ENCODE measurements at places on chromosomes 3 and 15.

- no peak for DNase-seq
Observed at GRCh38 chr3:1380926-1381646, 288.3 kb downstream of the CNTN6 start.

GRCh38 chr15:70060993-70061305 is 36.8 kb downstream of the TLE3 start:
- DNase-seq, result no peak

DNA sequence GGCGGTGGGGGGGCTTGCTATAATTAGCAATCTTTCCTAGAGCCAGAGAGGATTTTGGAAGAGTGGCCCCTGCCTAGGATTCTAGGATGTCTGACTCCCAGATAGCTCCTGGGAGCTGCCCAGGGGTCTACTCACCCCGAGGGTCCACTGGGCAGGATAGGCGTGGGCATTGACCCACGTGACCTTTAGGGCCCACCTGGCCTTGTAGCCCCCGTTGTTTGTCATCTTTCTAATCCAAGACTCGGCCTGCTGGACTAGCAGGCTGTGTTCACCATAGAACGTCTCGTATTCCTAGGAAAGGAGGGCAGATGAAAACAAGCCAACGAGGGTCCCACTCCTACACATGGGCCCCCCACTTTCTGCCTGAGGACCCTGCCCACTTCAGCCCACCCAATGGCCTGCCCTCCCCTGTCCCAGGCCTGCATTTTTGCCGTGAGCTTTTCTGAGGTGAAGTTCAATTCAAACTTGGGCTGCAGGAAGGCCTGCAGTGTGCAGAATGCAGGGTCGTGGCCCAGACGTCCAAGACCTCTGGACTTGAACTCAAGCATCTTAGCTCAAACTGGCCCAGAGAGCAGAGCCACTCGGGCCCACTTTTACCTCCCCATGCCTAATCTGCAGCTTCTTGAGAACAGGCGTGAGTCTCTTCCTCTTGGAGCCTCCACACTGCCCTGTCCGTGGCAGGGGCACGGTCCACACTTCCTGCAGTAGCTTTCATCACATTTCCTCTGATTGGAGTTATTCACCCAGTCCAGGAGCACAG is 41.5 kb downstream of the MUC4 start:
- no peak for DNase-seq

GRCh38 chr3:106570426-106570825 is 701.6 kb upstream of the CBLB start:
- no peak for DNase-seq

DNA sequence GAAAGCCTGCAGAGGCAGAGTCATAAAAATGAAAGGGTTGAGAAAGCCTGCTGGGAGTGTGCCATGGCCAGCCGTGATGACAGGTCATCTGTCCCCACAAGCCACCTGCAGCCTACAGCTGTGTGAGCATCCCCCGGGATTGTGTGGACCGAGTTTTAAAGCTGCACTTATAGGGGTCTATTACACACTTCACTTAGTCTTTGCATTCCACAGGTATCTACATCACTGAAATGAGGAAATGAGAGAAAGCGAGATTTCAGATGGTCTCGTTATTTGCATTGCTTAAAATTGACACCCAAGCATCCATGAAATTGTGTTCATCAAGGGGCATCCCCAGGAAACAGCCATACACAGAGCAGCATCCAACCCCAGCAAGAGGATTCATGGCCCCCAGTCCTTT is 137.6 kb upstream of the TRIM42 start:
- DNase-seq, result no peak

GRCh38 chr15:65470866-65471265 is 46.6 kb downstream of the DPP8 start:
- DNase-seq, result peak; percentile 16

- peak; percentile 93 for DNase-seq
Observed at GRCh38 chr3:38834110-38834509, 18.1 kb upstream of the SCN10A start.

- DNase-seq, result peak; percentile 42
Observed at GRCh38 chr15:48710952-48711495, 65.5 kb upstream of the FBN1 start.

DNA sequence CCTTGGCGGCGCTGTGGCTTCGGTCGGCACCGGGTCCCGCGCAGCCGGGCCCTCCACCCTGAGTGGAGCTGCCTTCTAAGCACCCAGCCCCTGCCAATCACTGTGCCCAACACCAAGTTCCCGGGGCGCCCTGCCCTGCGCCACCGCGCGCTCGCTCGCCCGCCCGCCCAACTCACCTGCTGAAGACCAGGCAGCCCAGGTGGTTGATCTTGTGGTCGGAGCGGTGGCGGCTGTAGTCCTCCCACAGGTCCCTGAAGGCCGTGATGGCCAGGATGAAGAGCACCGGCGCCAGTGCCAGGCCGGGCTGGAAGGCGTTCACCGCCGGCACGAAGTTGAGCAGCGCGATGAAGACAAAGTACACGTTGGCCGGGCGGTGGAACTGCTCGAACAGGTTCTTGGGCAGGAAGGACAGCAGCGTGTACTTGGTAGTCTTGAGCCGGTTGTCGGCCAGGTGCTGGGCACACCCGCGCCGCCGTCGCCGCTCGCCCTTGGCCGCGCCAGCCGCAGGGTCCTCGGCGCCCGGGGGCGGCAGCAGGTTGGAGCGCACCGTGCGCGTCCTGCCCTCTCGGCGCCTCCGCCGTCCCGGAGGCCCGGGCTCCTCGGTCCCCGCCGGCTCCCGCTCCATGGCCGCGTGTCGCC is 536 bp downstream of the ATP10A start:
- DNase-seq, result no peak

- DNase-seq, result no peak
Observed at GRCh38 chr3:102741105-102741504, 306.3 kb downstream of the ZPLD1 start.

GRCh38 chr15:57570994-57571393 is 20.7 kb upstream of the MYZAP start:
- peak; percentile 85 for DNase-seq

GRCh38 chr15:99668533-99669182 is 64.6 kb downstream of the LYSMD4 start:
- no peak for DNase-seq

DNA sequence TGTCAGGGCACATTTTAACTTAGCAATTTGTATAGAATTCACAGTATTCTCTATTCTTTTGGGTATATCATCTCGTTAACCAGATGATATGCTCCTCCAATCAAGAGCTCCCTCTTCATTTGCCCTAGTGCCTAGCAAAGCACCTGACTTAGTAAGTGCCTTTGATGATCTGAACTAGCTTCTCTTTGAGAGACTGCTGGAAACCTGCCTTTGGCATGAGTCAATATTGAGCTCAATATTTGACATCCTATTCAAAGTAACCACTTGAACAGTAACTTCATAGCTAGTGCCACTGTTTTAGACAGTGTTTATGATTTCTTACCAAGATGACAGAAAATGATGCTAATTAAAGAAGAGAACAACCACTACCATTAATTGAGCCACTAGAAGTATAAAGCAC is 696.3 kb upstream of the UBE2E2 start:
- no peak for DNase-seq

GRCh38 chr3:134394380-134394779 is 20.1 kb upstream of the AMOTL2 start:
- no peak for DNase-seq

DNA sequence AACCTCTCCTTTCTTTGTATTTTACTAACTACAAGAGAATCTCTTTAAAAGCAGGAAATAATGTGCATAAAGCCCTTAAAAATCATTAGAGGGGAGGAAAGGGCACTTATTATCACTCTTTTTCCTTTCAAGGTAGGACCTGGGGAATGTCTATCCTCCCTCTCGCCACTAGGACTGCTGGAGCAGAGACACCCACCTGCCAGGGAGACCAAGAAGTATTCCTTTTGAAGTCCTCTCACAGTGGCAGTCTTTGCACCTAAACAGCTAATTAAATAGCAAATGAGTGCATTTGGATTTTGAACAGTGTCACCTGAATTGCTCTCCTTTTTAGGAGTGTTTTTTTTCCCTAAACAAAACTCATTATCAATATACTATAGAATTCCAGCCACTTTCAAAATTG is 874.1 kb downstream of the ZPLD1 start:
- DNase-seq, result no peak

- DNase-seq, result peak; percentile 5
Observed at GRCh38 chr3:42701371-42702065, 1.1 kb downstream of the HHATL start.

DNA sequence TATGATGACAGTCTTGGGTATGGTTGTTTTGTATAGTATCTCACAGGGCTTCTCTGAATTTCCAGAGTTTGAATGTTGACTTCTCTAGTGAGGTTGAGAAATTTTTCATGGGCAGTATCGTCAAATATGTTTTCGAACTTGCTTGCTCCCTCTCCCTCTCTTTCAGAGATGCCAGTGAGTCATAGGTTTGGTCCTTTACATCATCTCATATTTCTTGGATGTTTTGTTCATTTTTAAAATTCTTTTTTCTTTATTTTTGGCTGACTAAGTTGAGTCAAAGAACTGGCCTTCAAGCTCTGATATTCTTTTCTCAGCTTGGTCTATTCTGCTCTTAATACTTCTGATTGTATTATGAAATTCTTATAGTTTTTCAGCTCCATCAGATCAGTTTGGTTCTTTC is 282.3 kb upstream of the NECTIN3 start:
- peak; percentile 90 for DNase-seq

DNA sequence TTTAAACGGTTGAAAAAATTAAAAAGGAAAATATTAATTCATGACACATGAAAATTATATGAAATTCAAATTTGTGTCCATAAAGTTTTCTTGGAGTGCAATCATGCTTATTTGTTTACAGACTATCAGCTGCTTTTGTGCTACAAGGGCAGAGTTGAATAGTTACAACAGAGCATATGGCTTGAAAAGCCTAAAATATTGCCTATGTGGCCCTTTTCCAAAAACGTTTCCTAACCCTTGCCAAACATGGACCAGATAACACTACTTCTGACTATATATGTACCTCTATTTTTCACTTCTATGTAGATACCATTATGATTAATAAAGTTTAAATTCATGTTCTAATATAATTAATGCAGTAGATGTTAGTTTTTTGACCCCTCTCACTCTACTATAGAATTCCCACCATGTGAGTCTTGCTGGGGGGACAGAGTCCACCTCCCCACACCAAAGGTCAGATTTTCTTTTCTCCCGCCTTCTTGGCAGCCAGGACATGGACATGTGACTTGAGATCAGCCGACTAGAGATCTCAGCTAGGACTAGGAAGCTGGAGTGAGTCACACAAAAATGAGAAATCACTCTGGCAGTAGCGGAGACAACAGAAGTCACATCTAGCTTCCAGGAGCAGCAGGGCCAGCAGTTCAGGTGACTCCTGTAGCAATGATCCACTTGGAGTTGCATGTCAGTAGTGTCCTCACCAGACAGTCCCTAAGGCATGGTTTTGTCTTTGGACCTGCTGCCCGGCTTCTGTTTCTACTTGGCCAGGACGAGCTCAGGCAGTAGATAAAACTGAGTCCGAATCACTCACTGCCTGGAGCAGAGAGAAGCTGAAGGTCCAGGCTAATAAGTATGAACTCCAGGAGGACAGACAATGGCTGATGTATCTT is 22.4 kb downstream of the CIAO2A start:
- DNase-seq, result peak; percentile 94

- no peak for DNase-seq
Observed at GRCh38 chr3:8286749-8287148, 214.9 kb upstream of the LMCD1 start.

GRCh38 chr15:27853624-27854455 is 245.3 kb downstream of the OCA2 start:
- no peak for DNase-seq

- peak; percentile 95 for DNase-seq
Observed at GRCh38 chr15:39084674-39085530, 496.0 kb upstream of the THBS1 start.

DNA sequence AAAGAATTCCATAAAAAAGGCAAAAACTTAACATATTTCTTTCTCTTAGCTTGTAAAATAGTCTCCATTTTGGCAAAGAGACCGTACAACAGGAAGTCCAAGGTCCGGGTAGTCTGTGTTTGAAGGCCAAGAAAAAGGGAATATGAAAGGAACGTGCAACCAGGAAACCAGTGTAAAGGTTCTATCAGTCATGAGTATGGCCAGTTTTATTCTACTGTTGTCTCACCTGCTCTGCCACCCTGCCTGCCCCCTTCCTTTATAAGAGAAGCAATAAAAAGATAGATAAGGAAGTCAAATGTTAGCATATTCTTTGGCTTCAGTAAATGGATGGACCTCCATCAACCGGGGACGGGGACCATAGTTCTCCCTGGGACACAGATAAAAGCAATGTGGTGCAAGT is 370.6 kb upstream of the ROBO2 start:
- DNase-seq, result no peak

DNA sequence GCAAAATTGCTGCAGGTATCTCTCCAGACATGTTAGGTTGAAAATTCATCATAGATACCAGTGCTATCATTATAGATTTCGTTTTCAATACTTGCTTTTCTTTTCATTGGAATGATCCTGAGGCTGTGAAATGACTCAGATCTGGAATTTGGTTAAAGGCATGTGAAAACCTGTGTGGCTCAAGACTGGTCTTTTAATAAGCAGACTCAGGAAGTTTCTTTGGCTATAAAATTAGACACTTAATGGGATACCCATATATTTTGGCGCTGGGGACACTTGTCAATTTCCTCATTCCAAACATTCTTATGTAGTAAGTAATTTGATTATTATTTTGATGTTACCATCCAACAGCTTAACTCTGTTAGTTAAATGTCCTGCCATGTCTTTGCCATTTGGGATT is 1041.1 kb upstream of the GBE1 start:
- no peak for DNase-seq

- no peak for DNase-seq
Observed at GRCh38 chr3:154536751-154537150, 106.8 kb upstream of the GPR149 start.

GRCh38 chr3:31191354-31191753 is 296.9 kb upstream of the GADL1 start:
- no peak for DNase-seq

DNA sequence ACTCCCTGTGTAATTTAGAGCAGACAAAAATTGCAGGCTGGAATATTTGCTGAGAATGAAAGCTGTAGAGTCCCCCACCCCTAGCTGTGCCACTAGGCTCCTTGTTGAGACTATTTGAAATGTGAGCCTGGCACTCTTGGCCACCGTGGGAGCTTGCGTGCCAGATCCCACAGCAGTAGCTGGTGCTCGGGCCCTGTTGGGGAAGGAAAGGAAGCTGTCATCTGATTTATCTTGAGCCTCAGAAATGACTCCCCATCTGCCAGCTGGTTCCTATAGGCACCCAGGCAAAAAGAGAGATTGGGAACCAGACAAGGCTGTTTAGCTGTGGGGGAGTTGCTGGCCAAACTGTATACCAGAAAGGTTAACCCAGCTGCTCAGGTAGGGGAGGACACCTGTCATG is 23.4 kb upstream of the CLEC3B start:
- DNase-seq, result no peak

GRCh38 chr15:101293122-101293521 is 1.9 kb downstream of the SNRPA1 start:
- DNase-seq, result no peak

Data from iris pigment epithelial cell (primary cell).